ENCODE measurements at places on chromosomes 2 and 18.

DNA sequence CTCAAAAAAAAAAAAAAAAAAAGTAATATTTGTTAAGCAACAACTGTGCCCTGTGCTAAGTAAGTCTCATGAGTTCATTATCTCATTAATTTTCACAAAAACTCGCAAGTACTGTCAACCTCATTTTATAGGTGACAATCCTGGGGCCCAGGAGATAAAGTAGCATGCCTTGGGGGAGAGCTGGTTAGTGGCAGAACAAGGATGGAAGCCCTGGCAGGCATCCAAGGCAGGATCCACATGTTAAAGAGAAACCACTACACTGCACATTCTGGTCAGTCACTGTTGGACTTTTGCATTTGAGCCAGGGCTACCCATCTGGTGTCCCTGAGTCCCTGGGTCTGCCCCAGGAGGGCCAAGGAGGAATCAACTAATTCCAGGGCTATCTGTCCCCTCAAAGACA lies 54.6 kb downstream of the ZFP36L2 start:
- peak; percentile 77 for DNase-seq

DNA sequence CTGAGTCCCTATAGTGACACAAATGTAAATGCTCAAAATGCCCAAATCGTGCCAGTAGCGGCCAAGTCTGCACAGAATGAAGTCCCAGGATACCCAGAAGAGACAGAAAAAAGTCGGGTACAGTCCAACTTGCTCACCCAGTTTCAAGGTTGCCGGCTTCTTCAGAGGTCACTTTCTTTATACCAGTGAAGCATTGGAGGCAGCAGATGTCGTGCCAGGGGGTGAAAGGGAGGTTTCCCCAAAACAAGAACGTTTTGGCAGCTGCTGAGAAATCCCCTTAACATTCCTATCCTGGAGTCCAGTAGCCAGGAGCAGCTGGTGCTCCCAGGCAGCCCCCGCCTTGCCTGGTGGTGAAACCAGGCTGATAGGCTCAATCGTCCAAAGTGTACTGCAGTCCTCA lies 58.1 kb upstream of the MCFD2 start:
- no peak for DNase-seq

- DNase-seq, result no peak
Observed at GRCh38 chr2:177430411-177430810, 37.8 kb downstream of the AGPS start.

- no peak for DNase-seq
Observed at GRCh38 chr2:100623930-100624329, 61.1 kb downstream of the PDCL3 start.

DNA sequence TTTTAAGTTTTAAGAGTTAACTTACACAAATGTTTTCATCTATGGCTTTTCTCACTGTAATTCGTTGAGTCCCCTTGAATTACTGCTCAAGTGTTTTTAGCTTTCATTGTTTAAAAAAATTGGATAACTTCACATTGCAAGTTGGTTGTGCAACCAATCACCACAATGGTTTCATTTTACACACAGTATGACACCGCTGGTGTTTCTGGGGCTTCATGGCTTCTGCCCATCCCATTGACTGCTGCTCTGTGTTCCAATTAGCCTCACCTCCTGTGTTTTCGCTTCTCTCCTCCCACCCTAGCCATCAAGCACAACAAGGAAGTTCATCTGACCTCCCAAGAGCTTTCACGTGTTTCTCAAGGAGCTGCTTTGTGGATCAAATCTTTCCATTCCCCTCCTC lies 199.1 kb upstream of the CHAC2 start:
- DNase-seq, result no peak

All from aorta (tissue), 5 donors.